Sigmoid colon (tissue), 7 donors: ENCODE measurements at places on chromosomes 6 and 20.
A peak's percentile ranks its signal among the peaks of the same experiment; 100 is the strongest.

- DNase-seq: no peak
These were observed 298.5 kb downstream of the QKI start for GRCh38 chr6:163712981-163713380.

DNA sequence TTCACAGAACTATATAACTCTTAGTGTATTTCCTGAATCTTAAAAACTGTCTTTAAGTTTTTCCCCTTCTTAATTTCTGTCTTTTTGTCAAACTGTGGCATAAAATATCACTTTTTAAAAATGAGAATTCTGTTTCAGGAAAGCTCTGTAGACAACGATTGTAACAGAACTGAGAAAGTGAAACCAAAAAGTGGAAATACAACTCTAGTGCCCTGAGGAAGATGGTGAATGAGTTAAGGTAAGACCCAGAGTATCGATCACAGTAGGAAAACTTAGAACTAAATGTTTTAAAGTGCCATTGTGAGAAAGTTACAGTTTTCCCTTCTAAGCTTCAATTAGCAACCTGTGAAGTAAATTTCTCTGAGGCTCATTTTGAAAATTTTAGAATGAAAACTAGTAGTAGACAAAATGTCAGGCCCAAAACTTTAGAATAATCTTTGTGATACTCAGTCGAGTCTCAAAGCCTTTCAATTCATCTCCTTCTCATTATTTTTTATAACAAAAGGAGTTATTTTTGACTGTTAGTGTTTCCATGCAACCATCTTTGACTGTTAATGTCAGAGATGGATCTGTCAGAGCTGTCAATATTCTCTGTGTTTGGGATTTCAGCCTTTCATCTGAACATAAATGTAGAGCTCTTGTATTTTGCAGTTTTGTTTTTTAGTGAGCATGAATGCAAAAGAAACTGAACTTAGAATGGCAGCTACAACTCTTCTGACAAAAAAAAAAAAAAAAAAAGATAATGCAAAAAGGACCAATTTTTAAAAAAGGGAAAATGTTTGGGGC lies 19.0 kb upstream of the TRDN start:
- DNase-seq: no peak

GRCh38 chr6:2633736-2634135 lies 117.0 kb downstream of the MYLK4 start:
- DNase-seq: no peak

GRCh38 chr6:43676962-43677606 lies 10.5 kb downstream of the MRPS18A start:
- no peak for DNase-seq

- no peak for DNase-seq
These were observed 87.1 kb downstream of the PREX1 start for GRCh38 chr20:48740712-48741111.

GRCh38 chr20:37954190-37954589 lies 51.3 kb downstream of the VSTM2L start:
- DNase-seq: no peak

DNA sequence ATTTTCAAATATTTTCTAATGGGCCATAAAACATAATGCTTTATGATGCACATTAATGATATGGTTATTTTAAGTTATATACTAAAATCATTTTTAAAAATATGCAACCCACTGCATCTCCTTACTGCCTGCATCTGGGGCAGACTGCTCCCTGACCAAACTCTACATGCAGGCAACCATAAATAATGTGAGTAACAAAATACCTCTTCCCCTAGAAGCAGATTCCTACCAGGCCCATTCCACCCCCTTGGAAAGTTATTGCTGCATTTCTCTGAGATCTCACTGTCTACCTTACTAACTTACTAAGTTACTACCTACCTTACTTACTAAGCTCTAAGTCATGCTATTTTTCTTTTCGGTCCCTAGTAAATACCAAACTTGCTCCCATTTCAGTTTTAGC lies 71.8 kb downstream of the ATG5 start:
- DNase-seq: no peak

DNA sequence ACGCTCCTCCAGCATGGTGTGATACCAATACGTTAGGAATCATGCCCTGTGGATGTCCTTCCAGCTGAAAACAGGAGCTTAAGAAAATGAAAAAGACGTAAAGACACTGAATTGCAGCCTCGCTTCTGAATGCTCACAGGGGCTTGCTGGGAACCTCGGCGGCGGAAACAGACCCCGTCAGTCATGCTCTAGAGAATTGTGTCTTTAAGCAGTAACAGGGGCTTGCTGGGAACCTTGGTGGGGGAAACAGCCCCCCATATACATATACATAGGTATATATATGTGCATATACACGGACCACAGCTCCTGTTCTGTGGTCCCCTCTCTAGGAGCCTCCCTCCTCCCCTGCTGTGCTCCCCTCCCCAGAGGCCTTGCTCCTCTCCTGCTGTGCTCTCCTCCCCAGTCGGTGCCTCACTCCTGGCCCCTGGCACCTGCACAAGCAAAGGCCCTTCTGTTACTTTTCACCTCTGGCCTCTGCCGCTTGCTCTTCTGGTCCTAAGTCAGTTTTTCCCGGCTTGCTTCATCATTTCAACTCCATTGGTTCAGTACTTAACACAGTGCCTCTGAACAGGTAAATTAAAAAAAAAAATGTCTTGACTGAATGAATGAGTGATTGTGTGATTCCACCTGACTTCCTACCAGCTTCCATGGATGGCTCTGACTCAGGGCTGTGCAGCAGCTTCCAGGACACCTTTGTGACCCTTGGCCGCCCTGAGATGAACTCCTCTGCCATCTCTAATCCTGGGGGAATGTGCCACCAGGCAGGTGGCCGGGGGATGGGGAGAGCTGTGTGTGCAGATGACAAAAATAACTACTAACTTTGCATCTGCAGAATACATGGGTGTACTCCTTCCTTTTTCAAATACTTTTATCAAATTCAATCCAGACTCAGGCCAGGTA lies 246.1 kb downstream of the SMOC2 start:
- no peak for DNase-seq

DNA sequence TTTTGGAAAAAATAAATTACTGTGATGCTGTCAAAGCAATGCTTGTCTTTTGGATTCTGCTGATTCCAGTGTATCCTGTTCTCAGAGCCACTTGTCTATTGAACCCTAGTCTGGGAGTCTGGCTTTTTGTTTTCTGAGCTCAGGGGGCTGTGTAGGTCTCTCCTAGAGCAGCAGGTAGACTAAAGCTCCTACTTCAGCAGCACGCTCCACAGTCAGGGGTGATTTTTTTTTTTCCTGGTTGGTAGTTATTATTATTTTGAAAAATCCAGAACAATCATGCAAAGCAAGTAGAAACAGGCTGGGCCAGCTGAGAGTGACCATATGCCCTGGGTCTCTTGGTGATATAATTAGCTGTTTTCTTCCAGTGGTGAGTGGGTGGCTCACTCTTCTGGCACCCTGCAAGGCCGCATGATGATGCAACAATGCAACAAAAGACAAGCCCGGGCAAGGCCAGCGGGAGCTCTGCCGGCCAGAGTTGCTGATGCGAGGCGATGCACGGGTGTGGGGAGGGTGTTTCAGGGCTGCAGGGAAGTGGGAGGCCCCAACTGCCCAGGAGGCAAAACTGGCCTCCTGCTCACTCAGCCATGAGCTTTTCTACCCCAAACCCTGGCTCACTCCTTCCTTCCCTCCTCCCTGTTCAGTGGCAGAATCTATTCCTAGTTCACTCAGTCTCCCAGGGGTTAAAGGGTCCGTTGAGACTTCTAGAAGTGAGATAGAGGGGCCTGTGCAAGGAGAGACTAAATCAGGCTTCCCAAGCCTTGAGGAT lies 11.5 kb upstream of the CDKN1A start:
- DNase-seq: peak; percentile 89

DNA sequence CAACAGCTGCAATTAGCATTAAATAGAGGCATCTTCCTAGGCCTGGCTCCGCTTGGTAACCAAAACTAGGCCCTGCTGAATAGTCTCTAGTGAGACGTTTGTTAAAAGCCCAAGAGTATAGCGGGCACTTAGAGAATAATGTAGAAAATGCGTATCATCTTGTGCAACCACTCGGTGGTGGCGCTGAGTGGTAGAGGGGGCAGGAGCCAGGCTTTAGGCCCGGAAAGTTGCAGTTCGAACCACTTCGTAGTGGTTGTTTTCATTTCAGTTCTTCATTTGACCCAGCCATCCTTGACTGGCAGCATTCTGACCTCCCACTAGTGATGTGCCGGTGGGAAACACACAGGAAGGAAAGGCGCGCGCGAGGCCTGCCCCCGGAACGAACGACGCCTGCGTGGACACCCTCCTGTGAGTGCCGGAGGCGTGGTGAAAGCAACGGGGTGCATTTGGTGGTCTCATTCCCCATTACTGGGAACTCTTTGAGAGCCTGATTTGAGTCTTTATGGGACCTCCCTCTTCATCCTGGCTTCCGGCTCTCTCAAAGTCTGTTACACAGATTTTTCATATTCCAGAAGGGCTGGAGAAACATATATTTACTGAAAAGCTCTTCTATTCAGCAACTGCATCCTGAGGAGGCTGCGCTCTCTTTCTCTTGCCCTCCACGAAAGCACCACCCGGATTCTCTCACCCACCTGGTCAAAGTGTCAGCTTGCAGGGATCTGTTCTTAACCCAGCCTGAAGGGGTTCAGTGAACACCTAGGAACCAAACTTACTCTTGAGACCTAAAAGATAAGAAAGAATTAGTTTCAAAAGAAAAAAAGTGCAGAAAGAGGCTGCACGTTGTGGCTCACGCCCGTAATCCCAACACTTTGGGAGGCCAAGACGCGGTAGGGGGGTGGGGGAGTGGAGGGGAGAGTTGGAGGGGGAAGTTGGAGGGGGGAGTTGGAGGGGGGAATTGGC lies 18.2 kb downstream of the GPX5 start:
- no peak for DNase-seq

- DNase-seq: no peak
These were observed 62.1 kb downstream of the NOL4L start for GRCh38 chr20:32522776-32523612.

GRCh38 chr6:169980826-169981450 lies 229.5 kb downstream of the ERMARD start:
- DNase-seq: peak; percentile 39

DNA sequence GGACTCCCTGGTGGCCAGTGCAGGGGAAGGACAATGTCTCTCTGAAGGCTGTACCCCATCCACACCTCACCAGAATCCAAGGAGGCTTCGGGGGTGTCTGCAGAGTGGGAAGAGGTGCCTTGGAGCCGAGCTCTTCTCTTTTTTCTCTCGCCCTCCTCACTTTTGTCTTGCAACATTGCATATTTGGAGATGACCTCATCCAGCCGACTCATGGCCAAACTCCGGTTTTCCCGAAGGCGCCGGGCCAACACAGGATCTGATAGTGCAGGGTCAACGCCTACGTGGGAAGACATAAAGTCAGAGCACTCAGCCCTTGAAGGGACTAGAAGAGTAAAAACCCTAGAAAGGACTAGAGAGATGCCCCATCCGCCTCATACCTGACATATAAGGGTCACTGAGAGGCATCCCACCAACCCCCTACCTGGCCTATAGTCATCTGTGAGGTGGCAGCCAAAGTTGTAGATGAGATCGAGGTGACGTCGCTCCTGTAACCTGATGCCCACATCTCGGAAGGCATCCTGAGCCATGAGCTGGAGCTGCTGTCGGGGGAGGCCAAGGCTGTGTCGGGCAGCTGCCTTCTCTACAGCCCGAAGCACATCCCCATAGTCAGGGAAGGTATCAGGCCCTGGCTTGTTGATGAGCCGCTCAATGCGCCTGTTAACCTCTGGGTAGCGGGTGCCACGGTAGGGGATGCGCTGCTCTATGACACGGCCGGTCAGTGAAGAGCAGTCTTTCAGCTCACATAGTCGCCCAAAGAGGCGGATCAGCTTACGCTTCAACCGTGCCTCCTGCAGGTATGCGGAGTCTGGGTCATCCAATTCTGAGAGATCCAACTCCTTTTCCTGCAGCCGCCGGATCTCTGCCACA lies 3.0 kb upstream of the ZBTB22 start:
- DNase-seq: peak; percentile 82

GRCh38 chr20:55610756-55611155 lies 394.6 kb downstream of the CBLN4 start:
- no peak for DNase-seq

GRCh38 chr6:73204252-73204651 lies 21.0 kb downstream of the KHDC1L start:
- no peak for DNase-seq

DNA sequence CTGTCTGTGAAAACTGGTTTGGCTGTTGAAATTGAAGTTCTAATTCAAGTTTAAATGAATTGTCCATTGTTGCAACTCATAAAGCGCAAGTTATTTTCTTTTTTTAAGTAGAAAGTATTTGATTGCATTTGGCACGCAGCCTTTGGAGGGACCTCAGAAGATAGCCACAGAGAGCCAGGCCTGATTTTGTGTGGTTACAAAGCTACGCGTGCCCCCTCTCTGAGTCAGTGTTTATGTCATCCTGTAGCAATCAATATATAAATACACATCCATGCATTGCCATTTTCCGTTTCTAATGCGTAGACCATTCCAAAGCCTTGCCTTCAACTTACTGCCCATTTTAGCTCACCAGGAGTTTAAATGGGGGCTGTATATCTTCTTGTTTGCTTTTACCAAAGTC lies 173.2 kb downstream of the TMEM242 start:
- no peak for DNase-seq

GRCh38 chr6:30687659-30688431 lies 1.4 kb upstream of the PPP1R18 start:
- DNase-seq: peak; percentile 73

DNA sequence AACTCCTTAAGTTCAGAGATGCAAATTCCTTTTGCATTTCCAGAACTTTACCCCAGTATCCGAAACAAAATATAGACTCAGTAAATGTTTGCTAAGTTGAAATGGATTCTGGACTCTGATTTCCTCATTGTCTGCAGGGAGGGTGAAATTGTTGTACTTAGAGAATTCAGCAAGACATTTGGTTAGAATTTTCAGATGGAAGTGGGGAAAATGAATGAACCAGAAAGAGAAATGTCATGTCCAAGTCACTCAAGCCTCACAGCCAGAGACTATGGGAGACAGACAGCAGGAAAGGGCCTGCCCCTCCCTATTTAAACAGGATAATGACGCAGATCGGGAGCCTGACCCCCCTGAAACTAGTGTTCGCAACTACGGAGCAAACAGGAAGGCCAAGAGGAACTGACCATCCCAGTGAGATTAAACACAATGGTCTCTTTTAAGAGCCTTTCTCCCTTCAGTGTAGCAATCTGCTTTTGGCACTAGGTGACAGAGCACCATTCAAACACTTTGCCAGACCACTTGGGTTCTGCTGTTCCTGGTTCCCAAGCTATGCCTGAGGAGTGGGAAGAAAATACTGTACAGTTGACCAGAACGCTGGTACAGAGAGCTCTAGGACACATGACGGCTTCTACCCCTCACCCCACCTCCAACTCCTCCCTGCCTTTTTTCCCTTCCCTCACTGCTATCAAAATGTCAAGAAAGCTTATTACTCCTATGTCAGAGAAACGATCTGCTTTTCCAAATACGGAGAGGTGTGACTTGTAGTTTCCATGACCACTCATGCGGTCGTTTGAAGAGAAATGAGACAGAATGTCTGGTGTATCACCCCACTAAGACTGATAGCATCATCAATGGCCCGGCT lies 13.7 kb downstream of the NEDD9 start:
- DNase-seq: peak; percentile 80
